Cardiac muscle cell (in vitro differentiated cells and primary cell): ENCODE measurements at places on chromosomes 5 and 9. TPM values are rescaled to one million over a fixed set of nuclear protein-coding genes. Genes with fewer than 3 reads are reported as not detected.

The PCDHA8 gene
- total RNA-seq = 1.1 and 1.8 TPM in 2 replicates

The WDR36 gene
- total RNA-seq = 12.5 and 14.9 TPM in 2 replicates

The CARTPT gene
- total RNA-seq = not detected in 2 replicates

The ZDHHC12 gene
- total RNA-seq = 58.7 and 87.1 TPM in 2 replicates

DNA sequence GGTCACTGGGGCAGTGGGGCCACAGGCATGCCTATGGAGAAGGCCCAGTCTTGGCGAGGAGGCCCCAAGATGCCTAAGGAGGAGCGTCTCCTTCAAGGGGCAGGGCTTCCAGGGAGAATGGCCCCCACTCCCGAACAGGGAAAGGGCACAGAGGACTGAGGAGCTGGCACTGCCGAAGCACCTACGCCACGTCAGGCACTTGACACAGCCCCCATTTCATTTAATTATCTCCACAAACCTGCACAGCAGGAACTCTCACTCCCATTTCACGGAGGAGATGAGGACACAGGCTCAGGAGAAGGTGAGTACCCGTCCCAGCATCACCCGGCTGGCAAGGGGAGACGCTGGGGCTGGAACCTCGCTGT is 26.0 kb downstream of the EGR1 start:
- DNase-seq = no peak

DNA sequence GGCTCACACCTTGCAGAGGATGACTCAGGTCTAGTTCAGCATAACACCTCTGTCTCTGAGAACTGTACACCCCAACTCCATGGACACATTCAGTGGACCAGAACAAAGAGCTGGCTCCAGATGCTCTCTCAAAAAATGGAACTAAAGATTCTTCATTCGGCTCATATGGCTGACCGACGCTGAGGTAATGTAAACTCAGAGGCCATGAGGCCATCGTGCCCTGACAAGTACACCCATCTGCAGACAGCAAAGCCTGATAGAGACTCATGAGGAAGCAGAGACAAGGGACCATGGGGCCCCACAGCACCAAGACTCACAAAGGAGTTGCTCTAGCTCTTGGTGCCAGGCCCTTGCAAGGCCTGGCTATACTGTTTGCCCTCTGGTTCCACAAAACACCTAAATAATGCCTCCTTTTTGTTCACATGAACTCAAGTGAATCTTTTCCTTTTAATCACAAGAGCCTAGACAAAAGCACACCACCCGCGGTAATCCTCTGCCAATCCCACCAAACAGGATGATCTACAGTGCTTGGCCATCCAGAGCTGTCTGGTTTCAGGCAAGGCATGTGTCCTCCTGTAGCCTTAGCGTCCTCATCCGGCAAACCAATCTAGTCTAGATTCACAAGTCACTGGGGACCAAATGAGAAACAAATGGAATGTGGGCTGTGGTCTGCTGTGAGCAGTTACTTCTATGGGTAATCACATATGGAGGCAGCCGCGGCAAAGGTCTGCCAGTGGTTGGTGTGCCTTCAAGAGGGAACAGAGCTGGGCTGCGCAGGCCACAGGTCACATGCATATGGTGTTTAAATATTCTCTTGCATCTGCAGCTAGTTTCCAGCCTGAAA is 22.7 kb downstream of the MED27 start:
- DNase-seq = no peak

- no peak for DNase-seq
Measured at GRCh38 chr9:119838210-119838609, 469.0 kb upstream of the BRINP1 start.

- no peak for DNase-seq
Measured at GRCh38 chr5:172672681-172673080, 31.6 kb downstream of the NEURL1B start.

DNA sequence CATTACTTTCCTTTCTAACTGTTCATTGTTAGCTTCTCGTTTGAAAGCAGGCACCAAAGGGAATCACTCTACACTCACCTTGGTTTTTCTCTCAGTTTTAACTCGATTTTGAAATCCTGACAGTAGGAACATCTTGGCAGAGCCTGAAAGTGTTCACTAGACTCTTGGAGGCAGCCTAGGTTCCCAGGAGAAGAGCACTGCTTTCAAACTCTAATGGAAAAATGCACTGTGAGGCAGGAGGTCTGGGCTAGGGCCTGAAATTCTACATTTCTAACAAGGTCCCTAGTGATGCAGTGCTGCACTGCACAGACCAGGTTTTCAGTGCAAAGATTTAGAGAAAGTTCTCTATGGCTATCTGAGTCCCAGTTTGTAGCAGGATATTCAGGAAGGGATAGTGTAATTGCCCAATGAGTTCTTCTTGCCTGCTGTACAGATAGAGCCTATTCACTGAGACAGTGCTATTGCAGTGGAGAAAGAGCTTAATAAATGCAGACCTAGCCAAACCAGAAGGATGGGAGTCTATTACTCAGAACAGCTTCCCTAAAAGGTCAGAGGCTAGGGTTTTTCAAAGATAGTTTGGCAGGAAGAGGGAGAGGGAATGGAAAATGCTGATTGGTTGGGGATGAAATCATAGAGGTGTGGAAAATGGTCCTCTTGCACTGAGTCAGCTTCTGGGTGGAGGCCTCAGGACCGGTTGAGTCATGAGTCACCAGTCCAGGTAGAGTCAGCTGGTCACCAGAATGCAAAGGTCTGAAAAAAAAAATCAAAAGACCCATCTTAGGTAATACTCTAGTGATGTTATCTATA is 153.9 kb downstream of the GPBP1 start:
- DNase-seq = no peak

DNA sequence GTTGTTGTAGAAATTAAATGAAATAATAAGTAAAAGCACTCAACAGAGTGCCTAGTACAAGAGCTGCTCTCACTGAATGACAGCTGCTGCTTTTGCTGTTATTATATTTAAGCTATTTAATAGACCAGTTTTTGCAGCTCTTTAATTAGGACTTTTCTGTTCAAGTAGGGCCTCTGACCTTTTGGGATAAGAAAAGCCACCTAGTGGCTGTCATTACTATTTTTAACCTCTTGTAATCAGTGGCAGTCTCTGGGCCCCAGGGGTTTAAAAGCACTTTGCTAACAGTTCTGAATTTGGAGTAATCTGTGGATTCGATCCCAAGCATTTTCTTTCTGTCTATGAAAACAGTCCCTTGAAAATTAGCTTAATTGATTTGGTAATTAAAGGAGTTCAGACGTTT is 121.1 kb downstream of the NUDT12 start:
- DNase-seq = no peak

GRCh38 chr5:179805529-179806249 is 977 bp downstream of the MGAT4B start:
- DNase-seq = peak; percentile 61

DNA sequence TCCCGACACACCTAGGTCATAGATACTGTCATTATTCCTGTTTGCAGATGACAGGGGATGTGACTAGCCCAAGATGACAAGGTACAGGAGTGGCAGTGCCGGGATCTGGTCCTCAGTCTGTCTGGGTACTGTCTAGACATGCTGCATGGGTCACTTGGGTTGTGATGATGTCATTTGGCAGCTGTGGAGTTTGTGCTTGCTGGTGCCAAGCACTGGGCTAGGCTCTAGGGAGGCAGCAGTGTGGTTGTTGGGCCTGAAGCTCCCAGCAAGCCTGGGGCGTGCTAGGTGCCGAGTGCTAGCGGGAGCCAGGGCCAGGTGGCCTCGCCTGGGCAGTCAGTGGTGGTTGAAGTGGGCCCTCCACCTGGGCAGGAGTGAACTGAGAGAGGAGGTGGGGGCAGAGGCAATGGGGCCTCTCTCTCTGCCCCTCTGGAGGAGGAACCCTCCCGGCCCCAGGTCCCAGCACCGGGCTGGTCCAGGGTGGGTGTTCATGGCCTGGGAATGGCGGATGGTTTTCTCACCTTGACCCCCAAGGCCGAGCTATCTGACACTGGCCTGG is 8.8 kb upstream of the ASB6 start:
- DNase-seq = no peak

- DNase-seq = no peak
Measured at GRCh38 chr5:111682121-111682520, 74.9 kb downstream of the NREP start.
